Dorsolateral prefrontal cortex (tissue), 122 donors: ENCODE measurements at places on chromosomes 2 and 18.

GRCh38 chr2:16591370-16591933, 74.2 kb downstream of the CYRIA start:
- DNase-seq = no peak

DNA sequence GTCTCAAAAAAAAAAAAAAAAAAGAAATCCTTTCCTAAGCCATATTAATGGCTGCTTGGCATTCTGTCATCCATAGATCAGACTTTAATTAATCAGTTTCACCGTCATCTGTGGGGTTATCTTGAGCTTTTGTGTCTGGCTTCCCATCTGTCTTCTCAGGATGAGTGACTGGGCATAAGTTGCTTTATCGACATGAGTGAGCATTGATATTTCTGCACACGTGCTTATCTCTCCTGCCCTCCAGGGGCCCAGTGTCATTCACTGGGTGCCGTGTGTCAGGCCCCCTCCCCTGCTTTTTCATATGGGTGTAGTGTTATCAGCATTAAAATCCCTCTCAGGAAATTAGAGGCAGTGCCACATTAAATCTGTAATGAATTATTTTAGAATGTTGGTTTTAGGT, 65.6 kb downstream of the SH3BP4 start:
- no peak for DNase-seq

DNA sequence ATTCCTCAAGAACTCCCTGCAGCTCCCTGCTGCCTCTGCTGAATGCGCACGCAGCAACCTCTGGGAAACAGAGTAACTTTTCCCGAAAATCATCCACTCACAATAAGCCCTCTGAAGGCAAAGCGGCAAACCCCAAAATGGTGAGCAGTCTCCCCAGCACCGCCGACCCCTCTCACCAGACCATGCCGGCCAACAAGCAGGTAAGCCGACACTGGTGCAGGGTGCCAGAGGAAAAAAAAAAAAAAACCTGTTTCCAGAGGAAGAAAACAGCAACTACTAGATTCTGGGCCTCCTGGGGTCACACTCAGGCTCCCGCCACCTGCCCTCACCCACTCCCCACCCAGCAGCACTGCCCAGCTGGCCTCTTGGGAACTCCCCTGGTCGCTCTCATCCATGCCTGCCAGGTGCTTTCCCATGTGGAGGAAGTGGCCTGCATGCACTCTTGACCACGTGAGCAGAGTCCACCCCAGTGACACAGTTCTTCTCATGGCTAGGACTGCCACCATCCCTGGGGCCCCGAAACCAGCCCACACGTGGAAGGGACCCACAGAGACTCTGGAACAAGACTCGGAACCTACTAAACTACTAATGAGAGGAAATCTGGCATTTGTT, 36.9 kb downstream of the KCTD18 start:
- DNase-seq = no peak

GRCh38 chr18:13338318-13338717, 119.8 kb downstream of the LDLRAD4 start:
- no peak for DNase-seq

GRCh38 chr2:62884086-62884485, 166.5 kb upstream of the OTX1 start:
- DNase-seq = no peak

GRCh38 chr2:133489641-133490410, 78.4 kb downstream of the NCKAP5 start:
- DNase-seq = no peak

GRCh38 chr2:157488877-157489276, 45.0 kb upstream of the CYTIP start:
- no peak for DNase-seq
